ENCODE measurements at places on chromosomes 6 and 20.

DNA sequence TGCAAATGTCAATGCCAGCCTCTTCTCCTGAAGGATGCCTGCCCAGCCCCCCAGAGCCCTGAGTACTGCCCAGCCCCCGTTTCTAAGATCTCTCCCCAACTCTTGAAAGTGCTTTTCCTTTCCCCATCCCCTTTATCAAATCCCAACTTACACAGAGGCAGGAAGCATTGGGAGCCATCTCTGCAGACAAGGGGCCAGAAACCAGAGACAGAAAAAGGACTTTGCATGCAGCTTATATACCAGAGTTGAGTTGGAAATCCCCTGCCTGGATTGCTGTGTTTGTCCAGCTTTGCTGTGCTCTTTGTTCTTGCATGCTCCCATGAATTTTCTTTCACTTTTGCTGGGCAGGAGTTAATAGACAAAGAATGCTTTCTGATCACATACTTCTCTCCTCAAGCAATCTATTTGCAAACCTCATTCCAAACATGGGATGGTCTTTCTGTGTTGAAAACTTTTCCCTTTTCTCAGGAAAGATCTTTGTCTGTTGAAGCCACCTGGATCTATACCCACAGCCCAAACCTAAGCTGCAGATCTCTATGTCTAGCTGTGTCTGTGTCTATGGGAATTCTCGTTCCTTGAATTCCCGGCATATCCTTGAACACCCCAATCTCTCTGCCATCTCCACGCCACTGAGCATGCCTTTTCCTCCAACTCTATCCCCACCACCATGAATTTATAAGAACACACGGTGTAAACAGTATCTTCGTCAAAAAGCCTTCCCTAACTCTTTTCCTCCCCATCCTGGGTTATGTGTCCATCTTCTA, at the start of gene UBD:
TSS of gene UBD (minus strand) at position 209 of the 764 bp plus-strand sequence. CDS start at position 178, 31 bp downstream.
- peaks cover 6% of the 10 kb centered on the region for H3K4me1 ChIP-seq
- H3K27me3 ChIP-seq = peaks cover 15% of the 10 kb centered on the region
- DNase-seq = no peak
- no peaks in the 10 kb centered on the region for H3K36me3 ChIP-seq

DNA sequence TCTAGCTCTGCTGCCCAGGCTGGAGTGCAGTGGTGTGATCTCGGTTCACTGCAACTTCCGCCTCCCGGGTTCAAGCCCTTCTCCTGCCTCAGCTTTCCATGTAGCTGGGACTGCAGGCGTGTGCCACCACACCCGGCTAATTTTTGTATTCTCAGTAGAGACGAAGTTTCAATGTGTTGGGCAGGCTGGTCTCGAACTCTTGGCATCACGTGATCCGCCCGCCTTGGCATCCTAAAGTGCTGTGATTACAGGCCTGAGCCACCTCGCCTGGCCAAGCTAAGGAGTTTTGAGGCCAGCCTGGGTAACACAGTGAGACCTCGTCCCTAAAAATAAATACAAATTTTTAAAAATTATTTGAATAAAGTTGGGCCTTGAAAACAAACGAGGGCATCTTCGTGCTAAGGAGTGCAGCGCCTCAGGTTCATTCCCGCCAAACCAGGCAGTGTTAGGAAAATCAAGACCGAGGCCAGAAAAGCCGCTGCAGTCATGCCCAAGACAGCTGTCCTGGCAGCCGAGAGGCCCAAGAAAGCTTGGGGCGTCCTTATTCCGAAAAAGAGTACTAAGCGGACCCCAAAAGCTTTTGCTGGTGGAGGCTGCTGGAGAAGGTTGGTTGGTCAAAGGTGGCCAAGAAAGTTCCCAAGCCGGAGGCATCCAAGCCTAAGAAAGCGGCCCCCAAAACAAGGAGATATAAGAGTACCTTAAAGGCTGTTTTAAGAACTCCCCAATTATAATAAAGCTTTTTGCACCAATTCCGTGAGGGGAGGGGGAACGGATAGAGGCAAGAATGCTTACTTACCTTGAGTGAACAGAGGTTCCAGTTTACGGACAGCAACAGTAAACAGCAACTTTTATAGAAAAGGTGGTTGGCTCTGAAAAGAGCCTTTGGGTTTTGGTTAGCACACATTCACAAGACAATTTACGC, 109.0 kb downstream of the HFE start:
- peak overlapping the region; percentile 78 for H3K27ac ChIP-seq
- peaks cover 16% of the 10 kb centered on the region for H3K4me1 ChIP-seq

GRCh38 chr6:140538926-140539325, 1164.5 kb upstream of the CITED2 start:
- H3K4me1 ChIP-seq = no peaks in the 10 kb centered on the region
- no peak overlapping the region for H3K4me3 ChIP-seq
- H3K36me3 ChIP-seq = no peaks in the 10 kb centered on the region
- H3K27ac ChIP-seq = no peak overlapping the region
- no peaks in the 10 kb centered on the region for H3K27me3 ChIP-seq

DNA sequence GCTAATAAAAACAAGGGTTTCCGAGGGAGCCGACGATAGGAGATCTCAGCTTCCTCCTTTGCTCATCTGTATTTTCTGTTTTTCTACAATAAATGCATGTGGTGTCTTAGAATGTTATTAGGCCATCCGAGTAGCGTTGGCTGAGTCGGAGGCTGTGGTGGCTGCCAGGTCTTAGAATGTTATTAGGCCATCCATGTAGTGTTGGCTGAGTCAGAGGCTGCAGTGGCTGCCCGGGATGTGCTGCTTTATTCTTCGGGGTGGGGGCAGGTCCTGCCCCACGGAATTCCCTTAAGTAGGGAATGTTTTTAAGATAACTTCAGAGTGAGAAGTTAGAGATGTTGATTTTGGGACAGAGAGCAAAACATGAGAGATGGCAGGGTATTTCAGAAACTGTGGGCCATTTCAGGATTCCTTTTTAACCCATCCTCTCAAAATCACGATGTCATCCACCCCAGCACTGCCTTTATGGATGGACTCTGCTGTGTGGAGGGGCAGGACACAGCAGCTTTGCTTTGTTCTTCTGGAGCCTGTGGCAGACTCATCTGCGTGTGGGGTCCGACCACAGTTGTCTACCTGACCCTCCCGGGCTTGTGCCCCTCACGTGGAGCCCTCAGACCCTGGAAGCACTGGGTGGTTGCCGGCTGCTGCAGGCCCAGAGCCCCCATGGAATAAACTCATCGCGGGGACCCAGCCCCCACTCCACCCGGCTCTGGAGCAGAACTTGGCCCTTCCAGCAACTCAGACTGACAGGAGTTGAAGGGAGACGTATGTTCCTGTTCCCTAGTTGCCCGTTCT, 20.4 kb downstream of the OSBPL2 start:
- no peak overlapping the region for H3K27ac ChIP-seq
- H3K36me3 ChIP-seq = peaks cover 71% of the 10 kb centered on the region
- no peak for DNase-seq
- no peaks in the 10 kb centered on the region for H3K4me1 ChIP-seq
- H3K4me3 ChIP-seq = no peak overlapping the region

- H3K27ac ChIP-seq = no peak overlapping the region
- H3K36me3 ChIP-seq = no peaks in the 10 kb centered on the region
- no peak for DNase-seq
- no peaks in the 10 kb centered on the region for H3K4me1 ChIP-seq
Observed at GRCh38 chr6:50124572-50124971, 74.8 kb upstream of the DEFB112 start.
